ENCODE measurements at places on chromosomes 4 and X.

- H3K36me3 ChIP-seq: no peaks in the 10 kb centered on the region
- no peak for DNase-seq
- no peak overlapping the region for H3K27ac ChIP-seq
Measured at GRCh38 chr4:178264001-178264400, 821.8 kb upstream of the AGA start.

- H3K4me3 ChIP-seq: no peak overlapping the region
- no peaks in the 10 kb centered on the region for H3K36me3 ChIP-seq
- H3K27ac ChIP-seq: no peak overlapping the region
- H3K27me3 ChIP-seq: no peaks in the 10 kb centered on the region
Measured at GRCh38 chr4:163356104-163356503, 12.4 kb downstream of the NPY5R start.

GRCh38 chrX:136608295-136608933 lies 39.5 kb upstream of the CD40LG start:
- peak; percentile 45 for DNase-seq
- H3K36me3 ChIP-seq: no peaks in the 10 kb centered on the region

DNA sequence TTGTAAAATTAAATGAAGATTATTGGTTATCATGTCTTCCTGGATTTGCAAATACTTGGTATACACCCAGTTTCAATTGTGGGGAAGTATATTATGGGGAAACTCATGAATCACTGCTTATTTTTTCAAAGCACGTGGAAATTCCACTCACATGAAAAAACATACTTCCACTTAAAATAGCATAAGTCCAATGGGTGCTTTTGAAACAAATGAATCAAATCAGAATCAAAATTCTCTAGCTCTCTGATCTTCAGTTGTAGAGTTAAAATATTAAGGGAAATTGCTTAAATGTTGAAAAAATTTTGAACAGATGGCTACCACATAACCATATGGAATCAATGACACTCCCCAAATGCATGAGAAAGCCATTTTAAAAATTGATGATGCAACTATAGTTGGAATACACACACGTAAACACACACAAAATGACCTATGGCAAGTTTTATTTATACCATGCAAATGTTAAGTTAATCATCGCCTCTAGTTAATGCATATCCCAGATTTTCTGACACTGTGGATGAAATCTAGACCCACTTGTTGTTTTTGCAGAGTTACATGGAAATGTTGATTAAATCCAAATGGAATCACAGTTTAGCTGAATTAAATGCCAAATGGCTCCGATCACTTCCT lies 93.2 kb downstream of the ARSF start:
- H3K27ac ChIP-seq: no peak overlapping the region
- no peaks in the 10 kb centered on the region for H3K36me3 ChIP-seq
- DNase-seq: no peak
- H3K4me3 ChIP-seq: no peak overlapping the region
- H3K27me3 ChIP-seq: no peaks in the 10 kb centered on the region

DNA sequence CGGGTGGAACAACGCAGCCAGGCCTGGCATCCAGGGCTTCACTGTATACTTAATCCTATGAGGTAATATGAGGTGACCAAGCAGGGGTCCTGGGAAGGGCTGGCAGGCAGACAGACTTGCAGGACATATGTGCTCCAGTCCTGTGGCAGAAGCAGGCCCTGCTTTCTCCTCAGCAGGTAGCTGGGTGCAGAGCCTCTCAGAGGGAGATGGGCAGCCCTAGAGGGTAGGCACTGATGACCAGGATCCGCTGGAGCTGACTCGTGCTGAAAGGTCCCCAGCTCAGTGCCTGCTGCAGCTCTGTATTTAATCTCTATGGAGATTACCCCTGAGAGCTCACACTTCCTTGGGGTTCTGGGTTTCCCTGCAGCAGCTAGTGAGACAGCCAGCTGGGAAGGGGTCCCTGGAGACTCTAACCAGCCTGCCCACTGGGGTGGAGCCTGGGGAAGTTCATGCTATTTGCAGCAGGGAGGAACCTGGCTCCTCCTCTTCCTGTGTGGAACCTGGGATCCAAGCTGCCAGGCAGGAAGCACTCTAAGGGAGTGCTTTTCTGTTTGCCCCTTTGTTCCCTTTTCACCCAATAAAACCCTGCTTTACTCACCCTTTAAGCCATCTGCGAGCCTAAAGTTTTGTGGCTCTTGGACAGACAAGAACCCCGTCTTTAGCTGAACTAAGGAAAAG lies 339.2 kb downstream of the DCAF12L2 start:
- H3K4me1 ChIP-seq: no peaks in the 10 kb centered on the region
- no peak overlapping the region for H3K4me3 ChIP-seq
- H3K27me3 ChIP-seq: no peaks in the 10 kb centered on the region
- H3K36me3 ChIP-seq: no peaks in the 10 kb centered on the region

DNA sequence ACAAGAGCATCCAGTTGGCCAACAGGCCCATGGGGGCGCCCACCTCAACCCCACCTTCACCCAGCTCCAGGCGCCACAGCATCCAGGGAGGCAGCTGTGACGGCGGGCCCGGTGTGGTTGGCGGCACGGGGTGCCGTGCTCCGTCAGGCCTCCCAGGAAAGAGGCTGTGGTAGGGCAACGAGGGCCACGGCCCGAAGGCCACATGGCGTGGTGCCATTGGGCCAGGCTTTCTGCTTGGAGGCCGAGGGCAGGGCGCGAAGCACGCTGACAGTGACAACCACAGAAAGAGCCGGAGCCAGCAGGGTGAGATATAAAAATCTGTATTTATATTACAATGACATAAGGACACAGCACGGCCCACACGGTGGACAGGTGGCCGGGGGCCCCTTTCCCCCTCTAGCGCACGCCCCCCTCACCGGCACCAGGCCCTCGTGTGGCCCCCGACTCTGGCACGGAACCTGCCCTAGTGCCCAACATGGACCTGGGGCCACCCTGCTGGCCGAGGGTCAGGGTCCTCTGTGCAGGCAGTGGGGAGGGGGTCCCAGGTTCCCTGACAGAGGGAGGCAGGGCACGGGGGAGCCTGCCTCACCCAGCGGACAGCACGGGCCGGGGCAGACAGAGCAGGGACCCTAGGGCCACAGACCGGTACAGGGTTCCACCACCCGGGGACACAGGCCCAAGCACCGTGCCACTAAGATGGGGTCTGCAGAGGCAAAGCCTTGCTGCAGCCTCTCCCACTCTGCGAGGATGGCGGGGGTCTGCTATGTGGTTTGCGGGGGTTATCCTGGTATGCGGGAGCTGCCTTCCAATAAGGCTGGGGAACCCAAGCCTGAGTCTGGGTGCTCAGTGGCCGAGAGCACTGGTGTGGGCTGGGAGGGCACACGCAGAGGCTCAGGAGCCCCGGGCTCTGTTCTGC lies 5.5 kb upstream of the HAUS3 start:
- DNase-seq: peak; percentile 83
- H3K4me3 ChIP-seq: no peak overlapping the region
- no peaks in the 10 kb centered on the region for H3K27me3 ChIP-seq
- H3K27ac ChIP-seq: peak overlapping the region; percentile 52
- no peaks in the 10 kb centered on the region for H3K36me3 ChIP-seq

Measured in adrenal gland (tissue), 19 donors.